ENCODE measurements at places on chromosomes 16 and 17.

DNA sequence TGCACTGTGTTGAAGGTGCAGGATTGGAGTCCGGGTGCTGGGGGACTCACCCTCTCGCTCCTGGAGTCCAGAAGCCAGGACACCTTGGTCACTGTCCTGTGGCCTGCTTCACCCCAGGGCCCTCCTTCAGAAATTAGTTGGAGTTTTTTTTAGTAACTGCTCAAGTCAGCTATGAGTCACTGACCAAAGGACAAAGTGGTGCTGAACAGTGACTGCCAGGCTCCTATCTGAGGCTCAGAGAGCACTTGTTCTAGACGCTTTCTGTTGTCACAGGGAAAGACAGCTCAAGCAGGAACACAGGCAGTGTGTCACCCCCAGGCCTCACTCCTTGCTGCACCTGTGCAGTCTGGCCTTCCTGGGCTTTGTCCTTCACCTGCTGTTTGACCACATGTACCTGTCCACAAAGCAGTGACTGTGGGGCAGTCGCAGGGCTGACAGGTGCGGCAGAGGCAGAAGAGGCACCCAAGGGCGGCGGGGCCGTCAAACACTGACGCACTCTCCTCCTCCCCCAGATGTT, 4.1 kb upstream of the FAAP100 start:
- no peak for DNase-seq

GRCh38 chr17:53823341-53824050, 769 bp downstream of the KIF2B start:
- no peak for DNase-seq

GRCh38 chr17:82237083-82237745, 8.4 kb downstream of the SLC16A3 start:
- no peak for DNase-seq

DNA sequence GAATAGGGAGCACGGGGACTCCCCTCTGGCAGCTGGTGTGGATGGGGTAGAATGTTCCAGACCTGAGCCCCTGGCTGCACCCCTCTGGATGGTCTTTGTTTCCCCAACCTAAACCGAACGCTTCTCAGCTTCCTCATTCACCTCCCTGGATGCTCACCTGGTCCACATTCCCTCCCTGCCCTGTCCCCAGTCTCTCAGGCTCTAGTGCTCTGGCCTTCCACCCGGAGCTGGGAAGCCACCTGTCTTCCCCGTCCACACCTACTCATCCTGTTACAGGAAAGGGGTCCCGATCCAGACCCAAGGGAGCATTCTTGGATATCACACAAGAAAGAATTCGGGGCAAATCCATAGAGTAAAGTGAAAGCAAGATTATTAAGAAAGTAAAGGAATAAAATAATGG, 73.5 kb downstream of the CYLD start:
- no peak for DNase-seq

- no peak for DNase-seq
Measured at GRCh38 chr17:42617956-42618431, 8.5 kb downstream of the TUBG1 start.

GRCh38 chr16:51535591-51535990, 384.5 kb upstream of the SALL1 start:
- DNase-seq, result no peak

- DNase-seq, result no peak
Measured at GRCh38 chr16:71339236-71340171, 19.0 kb upstream of the CALB2 start.

DNA sequence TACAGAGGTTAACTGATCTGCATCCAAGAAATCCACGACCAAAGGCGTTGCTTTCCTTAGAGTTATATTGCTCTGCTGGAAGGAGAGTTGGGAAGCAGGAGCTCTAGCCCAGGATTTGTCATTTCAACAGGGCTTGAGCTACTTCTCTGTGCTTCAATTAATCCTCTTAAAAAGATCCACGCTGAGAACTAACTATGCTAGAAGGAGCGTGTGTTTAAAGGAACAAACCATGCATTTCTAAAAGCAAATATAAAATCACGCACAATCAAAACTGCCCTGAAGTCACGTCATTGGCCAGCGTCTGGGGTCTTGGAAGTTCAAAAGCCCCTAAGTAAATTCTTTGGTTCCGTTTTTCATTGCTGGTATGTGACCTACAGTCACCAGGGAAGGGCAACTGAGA, 1.1 kb downstream of the ARL6IP1 start:
- DNase-seq, result no peak

DNA sequence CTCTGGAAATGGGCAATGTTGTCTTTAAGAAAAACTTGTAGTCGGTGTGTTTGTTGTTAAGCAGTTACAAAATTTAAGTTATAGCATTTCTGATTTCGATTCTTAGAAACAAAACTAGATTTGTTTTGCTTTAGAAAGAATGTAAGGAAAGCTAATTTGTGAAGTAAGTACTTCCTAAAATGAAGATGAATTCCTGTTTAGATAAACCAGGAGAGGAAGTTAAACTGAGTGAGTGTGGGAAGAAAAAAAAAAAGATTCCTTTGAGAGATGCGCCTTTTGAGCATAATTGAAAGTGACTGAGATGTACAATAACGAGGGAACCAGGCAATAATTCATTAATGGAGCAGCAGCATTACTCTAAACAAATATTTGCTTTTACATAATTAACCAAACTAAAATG, 52.4 kb upstream of the ALOX12 start:
- no peak for DNase-seq

DNA sequence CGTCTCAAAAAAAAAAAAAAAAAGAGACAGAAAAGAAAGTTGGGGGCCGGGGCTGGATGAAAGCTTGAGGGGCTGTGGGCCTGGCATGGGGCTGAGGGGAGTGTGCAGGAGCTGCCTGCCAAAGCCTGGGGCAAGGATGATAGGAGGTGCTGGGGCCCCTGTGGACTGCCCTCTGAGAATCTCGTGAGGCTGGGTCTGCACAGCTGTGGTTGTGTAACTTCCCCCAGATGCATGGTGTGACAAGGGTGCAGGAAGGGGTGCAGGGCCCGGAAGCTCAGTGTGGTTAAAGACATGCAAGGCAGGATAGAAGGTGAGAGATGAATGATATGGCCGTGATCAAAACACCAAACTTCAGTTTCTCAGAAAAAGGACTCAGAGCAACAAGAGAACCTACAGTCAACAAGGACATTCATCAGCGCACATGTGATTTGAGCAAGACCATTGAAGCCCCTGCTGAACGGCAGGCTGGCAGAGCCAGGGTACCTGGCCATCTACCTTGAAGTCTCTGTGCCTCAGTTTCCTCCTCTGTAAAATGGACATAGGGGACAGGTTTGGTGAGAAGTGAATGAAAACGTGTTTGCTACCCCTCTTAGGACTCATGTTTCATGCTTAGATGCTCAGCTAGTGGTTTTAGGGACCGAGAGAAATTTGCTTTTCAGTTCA, 9.6 kb downstream of the IL32 start:
- no peak for DNase-seq

DNA sequence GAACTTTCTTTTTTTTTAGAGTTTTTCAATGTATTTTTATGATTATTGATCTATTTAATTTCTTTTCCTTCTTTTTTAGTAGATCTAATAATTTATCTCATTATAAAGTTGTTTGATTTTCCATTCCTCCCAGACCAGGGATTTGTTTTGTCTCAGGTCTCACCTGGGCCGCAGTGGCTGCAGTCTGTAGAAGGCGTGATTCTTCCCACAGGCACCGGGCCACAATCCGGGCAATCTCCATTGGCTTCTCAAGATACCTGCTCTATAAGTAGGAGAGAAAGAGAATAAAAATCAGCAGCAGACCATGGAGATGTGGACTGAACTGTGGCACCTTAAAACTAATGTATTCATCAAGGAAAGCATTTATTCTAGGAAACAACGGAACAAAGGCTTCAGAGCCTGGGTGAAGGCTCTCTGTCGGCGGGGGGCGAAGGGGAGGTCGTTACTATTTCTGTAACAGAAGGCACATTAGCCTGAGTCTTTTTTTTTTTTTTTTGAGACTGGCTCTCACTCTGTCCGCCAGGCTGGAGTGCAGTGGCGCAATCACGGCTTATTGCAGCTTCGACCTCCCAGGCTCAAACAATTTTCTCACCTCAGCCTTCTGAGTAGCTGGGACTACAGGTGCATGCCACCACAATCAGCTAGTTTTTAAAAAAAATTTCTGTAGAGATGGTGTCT, 42.7 kb downstream of the STAT3 start:
- DNase-seq, result peak; percentile 44

DNA sequence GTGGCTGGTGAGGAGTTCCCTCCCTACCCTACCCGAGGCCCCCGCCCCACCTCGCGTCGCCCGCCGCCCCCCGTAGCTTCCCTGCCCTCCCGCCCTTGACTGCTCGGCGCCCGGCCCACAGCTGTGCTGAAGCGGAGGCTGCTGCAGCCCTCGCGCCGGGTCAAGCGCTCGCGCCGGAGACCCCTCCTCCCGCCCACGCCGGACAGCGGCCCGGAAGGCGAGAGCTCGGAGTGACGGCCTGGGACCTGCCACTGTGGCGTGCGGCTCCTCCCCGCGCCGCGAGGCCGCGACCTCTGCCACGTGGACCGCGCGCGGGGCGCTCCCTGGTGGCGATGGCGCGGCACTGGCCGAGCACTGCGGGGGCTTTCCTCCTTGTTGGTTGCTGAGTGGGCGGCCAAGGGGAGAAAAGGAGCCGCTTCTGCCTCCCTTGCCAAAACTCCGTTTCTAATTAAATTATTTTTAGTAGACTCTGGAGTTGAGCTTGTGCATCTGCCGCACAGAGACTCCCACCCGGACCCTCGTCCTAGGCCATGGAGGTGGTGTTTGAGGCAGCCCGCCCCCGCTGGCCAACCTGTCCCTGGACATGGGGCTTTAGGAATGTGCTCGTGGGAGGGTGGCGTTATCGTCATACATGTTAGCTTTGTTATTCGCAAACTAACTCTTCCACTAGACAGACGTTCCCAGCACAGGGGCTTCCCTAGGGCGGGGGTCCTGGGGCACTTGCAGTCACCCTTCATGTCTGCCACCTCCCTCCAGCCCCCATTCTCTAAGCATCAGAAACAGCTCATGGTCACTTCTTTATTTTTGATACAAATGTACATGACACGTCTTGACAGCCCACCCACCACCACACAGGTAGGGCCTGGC, 4.4 kb downstream of the TP53I13 start:
- DNase-seq, result peak; percentile 50

- DNase-seq, result no peak
Measured at GRCh38 chr17:66025551-66025950, 166.4 kb downstream of the CEP112 start.

DNA sequence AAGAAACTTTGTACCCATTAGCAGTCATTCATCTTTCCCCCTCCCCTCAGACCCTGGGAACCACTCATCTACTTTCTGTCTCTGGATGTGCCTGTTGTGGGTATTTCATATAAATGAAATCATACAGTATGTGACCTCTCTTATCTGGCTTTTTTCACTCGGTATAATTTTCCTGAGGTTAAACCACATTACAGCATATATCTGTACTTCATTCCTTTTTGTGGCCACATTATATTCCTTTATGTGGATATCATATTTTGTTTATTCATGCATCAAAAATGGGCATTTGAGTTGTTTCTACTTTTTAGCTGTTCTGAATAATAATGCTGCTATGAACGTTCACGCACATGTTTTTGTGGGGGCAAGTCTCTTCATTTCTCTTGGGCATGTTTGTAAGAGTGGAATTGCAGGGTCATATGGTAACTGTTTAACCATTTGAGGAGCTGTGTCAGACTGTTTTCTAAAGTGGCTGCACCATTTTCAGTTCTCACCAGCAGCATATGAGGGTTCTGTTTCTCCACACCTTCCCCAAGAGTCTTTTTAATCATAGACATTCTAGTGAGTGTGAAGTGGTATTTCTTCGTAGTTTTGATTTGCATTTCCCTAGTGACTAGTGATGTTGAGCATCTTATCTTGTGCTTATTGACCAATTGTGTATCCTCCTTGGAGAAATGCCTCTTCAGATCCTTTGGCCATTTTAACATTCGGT, 3.8 kb downstream of the SNX29 start:
- DNase-seq, result no peak

DNA sequence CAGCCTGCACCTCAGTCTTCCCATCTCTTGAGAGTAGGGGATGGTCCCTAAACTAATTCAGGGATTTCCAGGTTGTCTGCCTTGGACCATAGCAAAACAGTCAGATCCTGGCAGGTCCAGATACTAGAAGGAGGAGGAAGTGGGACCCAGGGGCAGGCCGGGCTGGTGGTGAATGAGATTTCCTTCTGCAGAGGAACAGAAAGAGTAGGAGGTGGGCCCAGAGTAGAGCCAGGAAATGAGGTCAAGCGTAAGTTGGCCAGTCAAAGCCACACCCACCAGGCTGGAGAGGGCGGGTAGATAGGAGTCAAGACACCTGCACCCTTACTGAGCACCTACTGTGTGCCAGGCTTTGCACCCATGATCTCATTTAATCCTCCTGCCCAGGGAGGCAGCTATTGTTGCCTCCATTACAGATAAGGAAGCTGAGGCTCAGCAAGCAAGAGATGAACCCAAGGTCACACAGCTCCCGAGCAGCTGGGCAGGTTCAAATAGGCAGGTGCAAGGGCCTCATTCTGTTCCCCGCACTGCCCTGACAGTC, 2.6 kb downstream of the CDH5 start:
- no peak for DNase-seq

- DNase-seq, result no peak
Measured at GRCh38 chr17:45794840-45795239, 10.7 kb downstream of the CRHR1 start.

GRCh38 chr16:1870365-1871082, 1.4 kb downstream of the MEIOB start:
- DNase-seq, result no peak

- DNase-seq, result no peak
Measured at GRCh38 chr17:37648555-37648954, 5.3 kb upstream of the DDX52 start.

DNA sequence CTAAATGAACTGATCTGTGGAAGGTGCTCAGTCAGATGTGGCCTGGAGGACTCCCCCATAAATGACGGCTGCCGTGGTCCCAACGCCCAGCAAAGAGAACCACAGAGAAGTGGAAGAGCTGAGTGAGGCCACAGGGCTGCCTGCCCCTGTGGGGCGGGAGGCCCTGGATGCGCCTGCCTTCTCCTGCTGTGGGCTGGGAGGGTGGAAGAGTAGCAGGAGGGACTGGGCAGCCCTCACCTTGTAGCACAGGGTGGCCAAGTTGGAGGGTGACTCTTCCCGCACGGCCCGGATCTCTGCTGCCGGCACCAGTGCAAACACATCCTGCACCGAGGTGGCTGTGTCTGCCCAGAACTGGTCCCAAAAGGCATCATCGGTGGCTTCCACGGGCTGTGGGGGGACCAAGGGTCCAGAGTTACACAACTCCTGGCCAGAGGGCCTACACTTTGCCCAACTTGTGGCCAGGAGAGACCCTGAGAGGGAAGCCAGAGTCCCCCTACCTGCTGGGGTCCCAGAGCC, 8.3 kb downstream of the HID1 start:
- DNase-seq, result no peak

- DNase-seq, result peak; percentile 60
Measured at GRCh38 chr17:330993-331701, 21.5 kb downstream of the RPH3AL start.
